Stimulated activated CD4-positive, alpha-beta T cell treated with anti-CD3 and anti-CD28 coated beads, Interleukin-4, amount 100 ng/mL, for 48 hours (primary cell): ENCODE measurements at places on chromosomes 5 and 9.

DNA sequence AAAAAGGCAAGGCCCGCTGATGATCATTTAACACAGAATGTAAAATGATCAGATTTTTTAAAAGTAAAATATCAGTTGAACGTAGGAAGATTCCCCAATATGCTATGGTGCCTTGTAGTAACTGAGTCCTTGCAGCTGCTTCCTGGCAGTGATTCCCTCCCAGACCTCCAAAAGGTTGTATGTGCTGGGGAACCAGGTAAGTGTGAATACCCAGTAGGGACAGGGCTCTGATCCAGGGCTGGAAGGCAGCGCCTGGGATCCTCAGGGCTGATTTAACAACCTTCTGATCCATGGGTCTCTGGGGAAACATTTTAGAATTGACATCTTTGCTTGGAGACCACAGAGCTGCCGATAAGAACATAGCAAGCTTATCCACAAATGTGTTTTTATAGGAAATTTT lies 76.7 kb upstream of the IL6ST start:
- no peak for DNase-seq

GRCh38 chr5:117496801-117497200 lies 922.2 kb upstream of the SEMA6A start:
- no peak for DNase-seq

- no peak for DNase-seq
These were observed 619.1 kb upstream of the DAB2 start for GRCh38 chr5:40043916-40044315.

DNA sequence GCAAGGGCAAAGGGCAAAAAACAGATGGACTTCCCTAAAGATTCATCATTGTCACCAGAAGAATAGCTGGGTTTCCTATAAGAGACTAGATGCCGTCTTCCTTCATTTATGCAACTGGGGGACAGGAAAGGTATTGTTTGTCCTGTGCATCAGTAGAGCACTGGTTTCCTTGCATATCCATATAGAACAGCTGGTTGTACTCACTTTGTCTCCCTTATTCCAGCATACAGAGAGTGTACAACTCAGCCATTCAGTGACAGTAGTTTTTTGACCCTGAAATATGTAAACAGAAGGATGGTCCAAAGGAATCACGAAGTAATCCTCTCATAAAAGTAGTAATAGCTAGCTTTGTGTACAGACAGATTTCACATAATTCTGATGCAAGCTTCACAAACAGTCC lies 22.5 kb upstream of the MAST4 start:
- DNase-seq, result no peak
